ENCODE measurements at places on chromosomes 1 and 21.

GRCh38 chr1:76090283-76091203 lies 16.0 kb downstream of the ST6GALNAC3 start:
- DNase-seq: no peak

GRCh38 chr1:9755441-9755995 lies 68.2 kb downstream of the CLSTN1 start:
- DNase-seq: no peak

- no peak for DNase-seq
These were observed 2.4 kb upstream of the E2F2 start for GRCh38 chr1:23533246-23534023.

DNA sequence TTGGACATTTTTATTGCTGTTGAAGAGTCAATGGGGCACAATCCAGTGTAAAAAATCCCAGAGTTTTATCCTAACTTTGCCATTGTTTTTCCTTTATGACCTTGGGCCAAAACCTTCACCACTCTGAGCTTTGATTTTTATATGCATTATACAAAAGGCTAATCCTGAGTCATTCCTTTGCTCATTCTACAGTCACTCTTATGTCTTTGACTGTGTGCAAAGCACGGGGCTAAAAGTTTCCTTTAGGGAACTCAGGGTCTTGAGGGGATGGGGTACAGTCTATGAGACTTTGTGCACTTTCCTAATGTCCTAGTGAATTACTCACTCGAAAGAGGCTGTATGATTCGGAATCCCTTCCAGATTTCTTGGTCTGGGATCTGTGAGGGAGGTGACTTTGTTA lies 543.2 kb upstream of the CAMK1G start:
- DNase-seq: no peak

DNA sequence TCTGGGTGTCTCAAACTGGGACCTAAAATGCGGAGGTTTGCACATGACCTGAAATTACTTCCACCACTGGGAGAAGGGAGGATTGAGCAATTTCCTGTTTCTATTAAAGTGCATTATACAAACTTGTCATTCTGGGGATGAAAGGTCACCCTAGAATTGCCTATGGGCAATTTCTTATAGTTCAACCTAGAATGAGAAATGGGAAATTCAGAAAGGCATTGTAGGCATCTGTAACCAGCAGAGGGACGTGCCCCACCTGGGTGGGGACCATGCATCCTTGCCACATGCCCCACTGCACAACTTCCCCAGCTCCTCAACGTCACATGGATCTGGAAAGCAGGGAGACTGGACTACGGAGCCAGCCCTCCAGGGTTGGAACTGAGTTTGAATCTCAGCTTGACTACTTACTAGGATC lies 47.0 kb downstream of the MRPL39 start:
- no peak for DNase-seq

- DNase-seq: no peak
These were observed 745.5 kb downstream of the LRRIQ3 start for GRCh38 chr1:73452522-73452921.

DNA sequence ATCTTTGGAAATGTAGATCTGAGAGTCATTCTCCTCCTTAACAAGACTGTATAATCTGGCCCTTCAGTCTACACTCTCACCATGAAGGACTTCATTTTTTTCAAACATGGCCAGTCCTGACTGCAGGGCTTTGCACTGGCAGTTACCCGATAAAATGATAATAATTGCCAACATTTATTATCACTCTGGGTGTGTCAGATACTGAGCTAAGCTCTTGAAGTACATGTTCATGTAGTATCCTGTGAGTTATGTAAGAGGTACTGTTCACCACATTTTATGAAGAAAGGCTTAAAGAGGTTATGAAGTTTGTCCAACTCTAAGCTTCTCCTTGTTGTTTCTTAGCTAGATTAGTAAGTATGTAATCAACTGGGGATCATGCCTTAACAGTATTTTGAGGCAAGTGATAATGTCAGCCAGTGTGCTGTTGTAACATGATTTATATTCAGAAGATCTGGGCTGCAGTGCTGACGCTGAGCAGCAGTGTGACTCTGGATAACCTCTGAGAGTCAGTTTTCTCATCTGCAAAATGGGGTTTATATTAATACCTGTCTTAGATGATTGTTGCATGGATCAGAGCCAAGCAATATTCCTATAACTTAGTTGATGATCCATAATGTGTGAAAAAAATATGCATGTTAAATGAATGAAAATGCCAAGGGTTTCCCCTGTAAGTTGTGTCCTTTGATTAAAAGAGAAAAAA lies 42.1 kb upstream of the LEPR start:
- DNase-seq: no peak

Measured in psoas muscle (tissue), 8 donors.